ENCODE measurements at places on chromosomes 4 and X.

GRCh38 chrX:68411729-68412128, 21.6 kb downstream of the OPHN1 start:
- no peak overlapping the region for H3K27ac ChIP-seq
- no peaks in the 10 kb centered on the region for H3K27me3 ChIP-seq
- no peak for DNase-seq

GRCh38 chrX:44731160-44731559, 112.7 kb upstream of the DUSP21 start:
- DNase-seq, result no peak
- H3K27ac ChIP-seq, result no peak overlapping the region
- H3K27me3 ChIP-seq, result no peaks in the 10 kb centered on the region
- no peaks in the 10 kb centered on the region for H3K36me3 ChIP-seq
- H3K4me1 ChIP-seq, result no peaks in the 10 kb centered on the region
- no peak overlapping the region for H3K4me3 ChIP-seq

DNA sequence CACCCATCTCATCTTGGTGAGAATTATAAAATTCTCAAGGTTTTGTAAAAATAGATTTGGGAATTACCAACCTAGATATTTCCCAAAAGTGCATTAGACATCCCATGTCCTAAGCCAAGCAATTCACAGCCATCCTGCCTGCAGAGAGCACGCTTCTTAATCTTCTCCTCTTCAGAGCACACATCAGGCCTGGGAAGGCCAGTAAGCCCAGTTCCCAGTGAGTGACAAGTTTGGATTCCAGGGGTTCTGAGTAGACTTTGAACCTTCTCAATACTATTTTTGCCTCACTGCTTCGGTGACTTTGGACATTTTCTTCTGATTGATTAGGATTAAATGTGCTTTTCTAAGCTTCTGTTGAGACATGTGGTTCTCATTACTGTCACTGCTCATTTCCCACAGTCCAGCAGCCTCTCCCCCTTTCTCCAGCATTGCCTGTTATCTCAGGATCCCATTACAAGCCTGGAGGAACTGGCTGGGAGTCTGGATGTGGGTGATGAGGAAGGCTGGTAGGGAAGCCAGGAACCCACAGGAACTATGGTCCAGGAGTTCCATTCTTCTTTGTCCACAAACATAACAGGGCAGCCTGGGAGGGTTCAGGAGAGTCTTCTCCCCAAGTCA, 56.4 kb upstream of the TMEM150C start:
- H3K36me3 ChIP-seq, result no peaks in the 10 kb centered on the region
- DNase-seq, result no peak
- no peaks in the 10 kb centered on the region for H3K27me3 ChIP-seq

DNA sequence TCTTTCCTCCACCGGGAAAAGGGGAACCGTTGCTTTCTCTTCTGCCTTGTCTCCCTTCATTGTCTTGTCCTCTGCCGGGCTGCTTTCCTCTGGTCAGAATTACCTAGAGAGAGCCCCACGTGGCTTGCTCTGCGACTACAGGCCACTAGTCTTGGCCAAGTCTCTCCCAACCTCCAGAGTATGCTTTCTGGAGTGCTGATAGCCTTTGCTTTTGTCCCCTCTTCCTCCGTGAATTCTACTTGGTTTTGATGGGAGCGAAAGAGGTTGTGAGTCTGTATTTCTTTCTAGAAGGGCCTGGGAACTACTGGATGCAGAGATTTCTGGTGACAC, 5.3 kb upstream of the POU4F2 start:
- H3K27ac ChIP-seq, result no peak overlapping the region
- peaks cover 97% of the 10 kb centered on the region for H3K27me3 ChIP-seq
- H3K36me3 ChIP-seq, result no peaks in the 10 kb centered on the region
- H3K4me3 ChIP-seq, result no peak overlapping the region
- H3K4me1 ChIP-seq, result no peaks in the 10 kb centered on the region
- no peak for DNase-seq

DNA sequence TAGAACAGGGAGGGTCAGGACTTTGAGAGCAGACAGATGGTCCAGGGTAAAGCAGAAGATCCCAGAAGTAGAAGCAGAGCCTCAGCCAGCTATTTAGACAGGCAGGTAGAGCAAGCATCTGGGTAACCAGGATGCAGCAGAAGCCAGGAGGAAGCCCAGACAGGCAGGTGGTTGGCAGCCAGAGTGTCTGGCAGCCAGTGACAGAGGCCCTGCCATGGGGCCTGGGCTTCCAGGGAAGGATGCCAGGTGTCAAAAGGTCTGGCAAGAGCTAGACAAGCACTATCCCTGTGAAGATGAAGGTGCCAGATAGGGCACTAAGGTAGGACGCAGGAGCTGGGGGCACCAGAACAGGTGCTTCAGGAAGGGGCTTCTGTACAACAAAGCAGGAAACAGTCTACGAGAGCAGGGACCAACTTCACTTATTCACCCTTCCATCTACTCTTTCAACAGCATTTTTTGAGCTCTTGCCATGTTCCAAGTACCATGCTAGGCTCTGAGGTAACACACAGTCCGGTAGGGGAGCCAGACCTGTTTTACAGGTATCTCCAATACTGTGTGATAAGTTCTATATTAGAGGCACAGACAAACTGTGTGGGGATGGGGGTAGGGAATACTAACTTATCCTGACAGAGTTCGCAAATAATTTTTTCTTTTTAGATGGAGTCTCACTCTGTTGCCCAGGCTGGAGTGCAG, 38.1 kb upstream of the GJB1 start:
- no peak overlapping the region for H3K4me3 ChIP-seq
- H3K36me3 ChIP-seq, result no peaks in the 10 kb centered on the region
- no peaks in the 10 kb centered on the region for H3K27me3 ChIP-seq
- no peak overlapping the region for H3K27ac ChIP-seq

DNA sequence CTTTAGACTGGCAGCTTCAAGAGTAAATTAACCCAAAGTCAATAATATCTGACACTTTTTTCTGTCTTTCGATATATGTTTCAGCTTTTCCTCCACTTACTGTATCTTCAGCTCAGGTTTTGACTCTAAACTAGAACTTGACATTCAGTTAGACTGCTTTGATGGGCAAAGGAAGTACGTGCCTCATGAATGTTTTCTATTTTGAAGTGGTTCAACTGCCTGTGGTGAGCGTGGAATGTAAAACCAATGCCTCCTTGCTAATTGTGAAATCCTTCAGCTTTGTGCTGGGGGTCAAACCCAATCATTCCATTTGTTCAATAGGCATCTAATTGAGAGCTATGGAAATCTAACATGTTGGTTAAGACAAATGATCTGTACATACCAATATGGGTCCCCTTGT, 857.0 kb upstream of the HTR2C start:
- H3K4me1 ChIP-seq, result no peaks in the 10 kb centered on the region
- H3K27ac ChIP-seq, result no peak overlapping the region

- H3K4me3 ChIP-seq, result no peak overlapping the region
- H3K4me1 ChIP-seq, result no peaks in the 10 kb centered on the region
- no peaks in the 10 kb centered on the region for H3K36me3 ChIP-seq
Observed at GRCh38 chr4:62408454-62408853, 1208.3 kb downstream of the ADGRL3 start.

GRCh38 chr4:26028133-26028792, 114.2 kb downstream of the SMIM20 start:
- DNase-seq, result no peak
- no peaks in the 10 kb centered on the region for H3K27me3 ChIP-seq
- H3K36me3 ChIP-seq, result no peaks in the 10 kb centered on the region
